ENCODE measurements at places on chromosomes 2 and 18.

DNA sequence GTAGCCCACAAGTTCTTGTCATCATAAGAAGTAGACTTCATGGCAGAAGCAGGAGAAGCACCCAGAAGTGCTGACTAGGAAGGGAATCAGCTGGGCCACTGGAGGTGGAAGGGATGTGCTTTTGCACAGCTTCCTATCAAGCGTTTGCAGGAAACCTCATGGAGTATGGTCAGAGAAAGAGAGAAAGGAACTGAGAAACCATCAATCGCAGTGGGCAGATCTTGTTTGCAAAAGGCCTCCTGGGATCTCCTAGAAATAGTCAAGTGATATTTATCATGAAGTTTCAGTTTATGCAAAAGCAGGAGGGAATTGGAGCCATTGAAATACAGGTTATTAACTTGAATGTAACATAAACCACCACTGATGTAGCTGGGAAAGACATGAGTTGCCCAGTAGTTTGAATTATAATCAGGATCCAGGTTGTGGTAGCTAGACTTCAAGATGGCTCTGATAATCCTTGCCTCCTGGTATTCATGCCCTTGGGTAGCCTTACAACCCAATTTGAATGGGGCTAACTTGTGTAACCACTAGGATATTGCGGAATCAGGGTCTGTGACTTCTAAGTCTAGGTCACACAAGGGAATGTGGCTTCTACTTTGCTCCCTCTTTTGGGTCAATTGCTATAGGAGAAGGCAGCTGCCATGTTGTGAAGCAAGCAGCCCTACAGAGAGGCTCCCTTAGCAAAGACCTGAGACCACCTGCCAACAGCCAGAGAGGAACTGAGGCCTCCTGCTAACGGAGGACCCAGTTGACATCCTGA is 69.8 kb upstream of the TCF4 start:
- DNase-seq, result no peak

GRCh38 chr18:37561986-37562385 is 3.6 kb downstream of the CELF4 start:
- DNase-seq, result no peak

- no peak for DNase-seq
Observed at GRCh38 chr2:207091928-207092327, 73.8 kb downstream of the KLF7 start.

DNA sequence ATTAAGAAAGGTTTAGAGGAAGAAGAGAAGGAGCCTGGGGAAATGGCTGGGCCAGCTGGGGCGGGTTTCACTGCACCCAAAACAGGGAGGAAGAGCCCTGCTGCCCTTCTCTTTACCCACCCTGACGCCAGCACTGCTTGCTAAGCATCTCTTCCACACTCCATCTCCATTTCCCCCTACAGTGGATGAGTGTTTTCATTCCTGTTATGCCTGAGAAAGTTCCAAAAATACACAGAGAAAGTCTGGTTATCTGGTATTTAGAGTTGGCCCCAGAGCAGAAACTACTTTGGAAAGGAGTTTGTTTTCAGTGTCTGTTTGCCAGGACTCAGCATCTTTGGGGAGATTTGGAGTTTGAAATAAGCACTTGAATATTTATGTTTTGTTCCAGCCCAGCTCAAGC is 451.0 kb downstream of the SLC4A3 start:
- DNase-seq, result no peak

- DNase-seq, result peak; percentile 60
Observed at GRCh38 chr2:197255543-197255942, 55.0 kb downstream of the ANKRD44 start.

DNA sequence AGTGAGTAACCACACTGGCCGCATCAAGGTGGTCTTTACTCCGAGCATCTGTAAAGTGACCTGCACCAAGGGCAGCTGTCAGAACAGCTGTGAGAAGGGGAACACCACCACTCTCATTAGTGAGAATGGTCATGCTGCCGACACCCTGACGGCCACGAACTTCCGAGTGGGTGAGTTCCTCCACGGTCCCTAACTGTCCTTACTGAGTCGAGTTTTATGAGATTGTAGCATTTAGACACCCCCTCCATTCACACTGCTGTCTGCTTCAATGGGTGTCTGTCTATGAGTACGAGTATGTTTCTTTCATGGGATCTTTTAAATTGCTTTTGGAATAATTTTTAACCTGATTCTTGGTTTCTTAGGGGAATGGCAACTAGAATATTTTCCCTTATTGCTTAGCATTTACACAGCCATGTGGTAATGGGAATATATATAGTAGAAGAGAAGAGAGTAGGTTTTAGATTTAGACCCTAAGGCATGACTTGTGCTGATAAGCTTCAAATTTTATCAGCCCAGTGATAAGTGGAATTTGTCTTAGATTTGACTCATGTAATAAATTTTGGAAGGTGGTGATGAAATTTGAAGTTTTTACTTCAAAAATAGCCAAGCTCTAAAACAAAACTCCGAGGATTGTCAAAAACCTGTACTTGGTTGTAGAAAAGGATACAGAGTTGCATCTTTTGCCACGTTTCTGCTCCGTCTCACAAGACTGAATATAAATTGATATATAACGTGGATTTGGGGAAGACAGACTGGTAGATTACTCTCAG is 188.2 kb downstream of the LTBP1 start:
- no peak for DNase-seq

- no peak for DNase-seq
Observed at GRCh38 chr18:11324956-11325882, 175.8 kb upstream of the PIEZO2 start.

GRCh38 chr18:10776493-10776892 is 250.7 kb downstream of the NAPG start:
- DNase-seq, result no peak

DNA sequence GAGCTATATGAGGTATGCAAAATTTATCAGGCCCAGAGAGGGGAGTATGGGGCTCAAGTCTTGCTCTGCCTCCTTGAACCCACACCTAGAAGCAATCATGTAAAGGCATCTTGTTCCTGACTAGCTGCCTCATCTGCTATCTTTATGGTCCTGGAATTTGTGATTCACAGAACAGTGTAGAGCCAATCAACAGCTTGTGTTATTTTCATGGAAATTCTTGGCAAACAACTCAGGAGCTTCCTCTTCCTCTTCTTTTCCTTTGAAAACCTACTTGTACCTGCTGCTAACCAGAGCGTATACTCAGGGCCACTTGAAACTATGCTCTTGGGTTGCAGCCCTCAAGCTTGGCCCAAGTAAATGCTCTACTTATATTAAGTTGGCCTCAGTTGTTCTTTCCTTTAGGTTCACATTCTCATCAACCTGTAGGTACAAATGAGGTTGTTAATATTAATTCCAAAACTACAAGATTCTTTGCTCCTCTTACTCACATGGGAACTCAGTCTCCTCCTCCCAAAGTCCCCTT is 3.5 kb upstream of the NOSTRIN start:
- DNase-seq, result no peak

DNA sequence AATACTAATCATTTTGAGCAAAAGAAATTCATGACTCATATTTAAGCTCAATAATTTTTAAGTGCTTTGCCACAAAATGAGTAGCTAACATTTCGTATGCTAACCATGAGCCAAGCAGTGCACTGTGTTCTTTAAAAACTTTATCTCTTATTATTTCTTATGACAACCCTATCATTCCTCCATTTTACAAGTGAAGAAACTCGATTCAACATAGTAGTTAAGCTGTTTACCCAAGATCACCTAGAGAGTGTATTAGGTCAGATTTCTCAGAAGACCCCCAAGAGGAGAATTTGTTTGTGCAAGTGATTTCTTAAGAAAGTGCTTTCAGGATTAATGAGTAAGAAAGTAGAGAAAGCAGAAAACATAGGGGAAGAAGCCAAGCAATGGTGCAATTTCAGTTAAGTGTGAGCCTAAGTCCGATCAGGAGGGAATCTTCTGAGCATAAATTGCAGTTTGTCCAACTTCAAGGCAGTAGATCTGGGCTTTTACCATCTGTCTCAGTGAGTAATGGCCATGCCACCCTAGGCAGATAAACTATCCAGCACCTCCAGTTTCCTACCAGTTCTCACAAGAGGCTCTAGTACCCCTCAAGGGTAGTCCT is 202.7 kb downstream of the SCG2 start:
- DNase-seq, result no peak

DNA sequence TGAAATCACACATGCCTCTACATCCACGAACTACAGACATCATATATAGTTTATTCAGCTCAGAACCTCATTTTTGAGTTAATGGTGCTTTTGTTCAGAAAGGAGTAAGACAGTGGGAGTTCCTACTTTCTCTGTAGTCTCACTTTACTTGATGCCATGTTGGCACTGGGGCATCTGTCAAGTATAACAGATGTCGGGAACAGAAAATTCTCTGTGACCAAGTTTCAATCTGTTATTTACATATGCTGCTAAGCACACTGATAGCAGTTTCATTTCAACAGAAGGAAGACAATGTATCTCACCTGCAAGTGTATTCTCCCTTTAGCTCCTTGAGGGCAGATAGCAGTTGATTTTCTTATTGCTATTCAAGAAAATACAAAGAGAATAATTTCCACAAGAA is 774.1 kb downstream of the METTL4 start:
- no peak for DNase-seq

DNA sequence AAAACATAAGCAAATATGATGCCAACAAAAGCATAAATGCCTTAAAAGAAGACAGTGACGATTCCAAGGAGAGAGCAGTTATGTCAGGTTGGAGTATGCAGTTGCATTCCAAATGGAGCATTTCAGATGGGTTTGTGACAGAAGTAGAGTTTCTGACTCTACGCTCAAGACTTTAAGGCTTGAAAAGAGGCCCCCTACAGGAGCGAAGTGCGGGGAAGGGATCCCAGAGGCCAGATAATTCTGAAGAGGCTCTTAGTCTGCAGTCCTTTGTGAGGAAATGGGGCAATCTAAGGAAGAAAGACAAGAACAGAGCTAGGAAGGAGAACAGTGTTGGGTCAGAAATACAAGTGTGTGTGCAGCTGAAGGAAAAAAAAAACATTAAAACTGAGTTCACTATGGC is 95.5 kb downstream of the ZNF521 start:
- DNase-seq, result no peak

DNA sequence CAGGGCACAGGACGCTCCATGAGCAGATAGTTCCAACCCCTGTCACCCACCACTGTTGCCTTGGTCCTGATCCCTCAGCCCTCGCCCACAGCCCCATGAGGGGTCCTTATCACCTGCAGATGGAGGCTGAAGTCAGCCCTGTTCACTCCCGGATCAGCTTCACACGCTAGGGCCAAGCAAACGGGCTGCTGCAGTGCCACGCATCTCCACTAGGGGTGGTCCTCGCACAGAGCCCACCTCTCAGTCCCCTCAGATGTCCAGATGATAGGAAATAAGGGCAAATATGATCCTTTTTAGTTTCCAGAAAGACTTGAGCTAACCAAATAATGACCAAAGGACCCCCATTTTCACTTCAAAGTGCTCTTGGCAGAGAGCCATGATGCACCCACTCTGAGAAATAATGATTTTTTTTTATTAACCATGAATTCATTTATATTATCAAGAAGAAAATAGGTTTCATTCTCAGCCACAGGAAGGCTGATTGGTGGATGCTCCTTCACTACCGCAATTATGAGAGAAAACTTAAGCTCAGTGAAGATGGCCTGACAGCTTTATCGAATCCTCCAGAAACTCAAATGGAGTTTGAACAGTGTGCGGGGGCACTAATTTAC is 71.9 kb upstream of the KLHL29 start:
- DNase-seq, result peak; percentile 1

GRCh38 chr2:191321861-191322662 is 76.9 kb downstream of the MYO1B start:
- no peak for DNase-seq

- DNase-seq, result no peak
Observed at GRCh38 chr2:137508739-137509384, 455.4 kb upstream of the HNMT start.

- no peak for DNase-seq
Observed at GRCh38 chr18:77970814-77971213, 721.2 kb downstream of the GALR1 start.

DNA sequence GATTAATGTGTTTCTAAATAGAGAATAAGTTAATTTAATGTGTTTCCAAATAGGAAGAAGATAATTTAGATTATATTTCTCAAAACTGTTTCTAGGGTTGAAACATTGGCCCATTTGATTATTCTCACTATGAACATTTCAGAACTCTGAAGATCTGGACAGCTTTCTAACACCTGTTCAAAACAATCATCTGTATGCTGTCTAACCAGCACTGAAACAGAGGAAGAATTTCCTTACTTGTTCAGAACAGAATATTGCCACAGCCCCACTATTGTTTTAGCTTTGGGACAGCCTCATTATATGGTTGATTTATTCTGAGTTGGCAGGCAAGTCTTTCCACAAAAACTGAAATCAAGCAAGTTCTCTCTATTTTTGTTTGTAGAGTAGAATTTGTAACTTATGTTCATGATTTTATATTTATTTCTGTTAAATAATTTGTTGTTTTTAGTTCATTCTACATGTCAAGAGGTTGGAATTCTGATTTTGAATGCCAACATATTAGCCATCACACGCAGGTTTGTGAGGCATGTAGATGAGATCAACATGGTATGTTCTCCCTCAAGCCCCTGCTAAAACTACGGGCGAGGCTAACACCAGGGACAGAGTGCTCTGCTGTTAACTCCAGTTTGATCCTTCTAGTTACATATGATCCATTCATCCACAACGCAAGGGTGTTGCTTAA is 11.2 kb downstream of the IL18RAP start:
- no peak for DNase-seq

DNA sequence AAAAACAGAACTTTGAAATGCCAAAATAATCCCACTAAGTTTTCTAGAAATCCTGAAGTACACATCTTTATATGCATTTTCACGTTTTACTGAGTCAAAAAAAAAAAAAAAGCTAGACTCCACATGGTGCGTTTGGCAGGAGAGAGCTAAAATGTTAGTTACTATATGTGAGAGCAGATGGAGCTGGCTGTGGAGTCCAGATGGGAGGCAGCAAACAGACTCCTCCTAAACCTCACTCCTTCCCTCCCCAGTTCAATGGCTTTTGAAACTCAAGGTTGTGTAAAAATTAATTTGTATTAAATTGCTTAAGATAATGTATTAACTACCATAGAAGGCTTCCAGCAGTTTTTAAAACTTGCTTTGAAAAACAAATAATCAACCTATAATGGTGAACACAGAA is 248.8 kb downstream of the AGPS start:
- no peak for DNase-seq

- DNase-seq, result no peak
Observed at GRCh38 chr18:24657444-24657842, 197.0 kb downstream of the HRH4 start.

- no peak for DNase-seq
Observed at GRCh38 chr18:73749304-73749703, 398.3 kb downstream of the FBXO15 start.

- DNase-seq, result no peak
Observed at GRCh38 chr18:13696961-13697360, 29.4 kb downstream of the FAM210A start.
